Panc1 (cell line): ENCODE measurements at places on chromosomes 1 and 21. TPM values are rescaled to one million over a fixed set of nuclear protein-coding genes. Genes with fewer than 3 reads are reported as not detected.

The SLAMF7 gene
- 0.21 TPM for total RNA-seq

The NPL gene
- 0.90 TPM for total RNA-seq

The SH2D1B gene
- not detected for total RNA-seq

The HSPA6 gene
- 0.44 TPM for total RNA-seq

The ASPM gene
- 26.9 TPM for total RNA-seq

The KCNJ9 gene
- not detected for total RNA-seq
